ENCODE measurements at places on chromosomes 16 and 17.

DNA sequence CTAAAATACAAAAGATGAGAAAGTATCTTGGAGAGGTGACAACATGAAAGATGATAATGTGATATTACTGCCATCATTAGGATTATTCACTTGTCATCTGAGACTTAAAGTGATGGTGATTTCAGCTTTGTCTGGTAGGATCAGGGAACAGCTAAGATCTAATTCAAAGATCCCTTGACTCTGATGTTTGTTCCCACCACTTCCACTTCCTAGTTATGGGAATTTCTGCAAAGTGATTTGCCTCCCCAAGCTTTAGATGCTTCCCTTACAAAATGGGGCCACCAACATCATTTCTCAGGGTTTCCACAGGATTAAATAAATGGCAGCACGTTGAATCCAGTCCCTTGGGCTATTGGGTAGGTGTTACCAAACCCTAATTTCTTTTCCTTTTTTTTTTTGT, 550.8 kb upstream of the CDH5 start:
- DNase-seq: no peak

- no peak for DNase-seq
Observed at GRCh38 chr17:50157891-50158290, 7.4 kb upstream of the PPP1R9B start.

DNA sequence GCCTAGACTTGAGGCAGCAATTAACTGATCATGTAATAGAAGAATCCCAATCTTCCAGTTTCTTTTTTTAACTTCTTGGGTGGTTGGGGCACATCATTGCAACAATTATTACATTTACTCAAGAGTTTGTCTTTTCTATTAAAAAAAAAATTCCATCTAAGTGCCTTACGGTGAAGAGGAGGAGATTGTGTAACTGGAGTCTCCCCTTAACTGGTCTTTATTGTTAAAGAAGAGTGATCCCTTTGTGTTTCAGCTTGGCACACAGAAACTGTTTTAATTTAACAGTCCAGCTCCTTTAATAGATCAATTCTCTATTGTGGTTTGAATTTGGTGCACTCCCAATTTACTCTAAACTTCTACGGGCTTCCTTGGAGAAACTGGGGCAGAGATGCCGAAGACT, 75.2 kb downstream of the FTO start:
- no peak for DNase-seq

DNA sequence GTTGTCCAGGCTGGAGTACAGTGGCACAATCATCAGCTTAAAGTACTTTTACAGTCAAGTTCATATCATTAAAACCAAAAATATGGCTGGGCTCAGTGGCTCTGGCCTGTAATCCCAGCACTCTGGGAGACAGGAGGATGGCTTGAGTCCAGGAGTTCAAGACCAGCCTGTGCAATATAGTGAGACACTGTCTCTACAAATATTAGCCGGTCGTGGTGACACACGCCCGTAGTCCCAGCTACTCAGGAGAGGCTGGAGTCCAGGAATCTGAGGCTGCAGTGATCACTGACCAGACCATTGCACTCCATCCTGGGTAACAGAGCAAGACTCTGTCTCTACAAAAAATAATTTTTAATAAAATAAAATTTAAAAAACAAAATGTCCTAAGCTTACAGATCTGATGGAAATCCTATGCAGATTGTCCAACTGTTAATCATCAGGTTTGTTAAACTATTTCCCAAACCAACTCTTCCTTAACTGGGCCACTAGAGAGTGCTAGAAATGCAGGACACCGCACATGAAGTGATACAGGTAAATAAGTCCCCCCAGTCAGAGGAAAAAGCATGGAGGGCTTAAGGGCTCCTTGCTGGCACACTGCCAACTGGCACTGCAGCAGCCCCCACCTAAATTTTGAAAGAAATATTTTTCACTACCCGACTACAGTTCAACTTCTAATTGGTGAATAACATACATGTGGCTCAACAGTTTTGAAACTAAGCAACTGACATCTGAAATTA, 2.8 kb downstream of the USP22 start:
- DNase-seq: no peak

DNA sequence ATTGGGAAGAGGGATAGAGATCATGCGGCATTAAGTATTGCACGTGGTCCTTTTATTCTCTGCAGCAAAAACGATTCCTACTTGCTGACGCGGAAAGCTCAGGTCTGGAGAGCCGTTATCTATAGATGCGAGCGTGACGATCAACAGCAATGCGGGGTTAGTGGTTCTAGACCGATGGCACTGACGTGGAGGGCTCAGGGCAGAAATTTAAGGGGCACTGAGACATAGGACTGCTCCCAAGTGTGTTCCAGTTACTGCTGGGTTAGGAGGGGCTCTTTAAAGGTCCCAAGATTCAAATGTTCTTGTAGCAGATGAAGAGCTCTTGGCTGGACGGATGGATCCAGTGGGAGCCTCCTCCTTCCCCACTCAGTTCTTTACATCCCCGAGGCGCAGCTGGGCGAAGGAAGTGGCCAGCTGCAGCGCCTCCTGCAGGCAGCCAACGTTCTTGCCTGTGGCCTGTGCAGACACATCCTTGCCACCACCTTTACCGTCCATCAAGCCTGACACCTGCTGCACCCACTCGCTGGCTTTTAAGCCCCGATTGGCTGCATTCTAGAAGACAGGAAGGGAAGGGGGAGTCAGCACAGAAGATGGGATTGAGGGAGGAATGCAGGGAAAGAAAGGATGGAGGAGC, 732 bp upstream of the EXOSC6 start:
- no peak for DNase-seq

DNA sequence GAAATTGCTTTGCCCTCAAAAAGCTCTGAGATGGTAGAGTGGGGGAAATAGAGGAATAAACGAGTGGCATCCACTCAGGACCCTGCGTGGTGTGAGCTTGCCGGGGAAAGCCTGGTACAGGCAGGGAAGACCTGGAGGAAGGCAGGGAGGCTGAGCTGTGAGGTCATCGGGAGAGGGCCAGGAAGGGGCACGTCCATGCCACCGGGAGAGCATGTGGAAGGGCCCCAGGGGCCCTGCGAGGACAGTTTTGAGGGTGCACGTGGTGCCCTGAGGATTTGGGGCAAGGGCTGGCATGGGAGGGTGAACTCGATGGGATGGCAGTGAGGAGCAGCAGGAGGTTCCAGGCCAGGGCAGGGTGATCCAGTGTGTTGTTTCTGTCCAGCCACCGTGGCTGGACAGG, 56.3 kb upstream of the CBFA2T3 start:
- no peak for DNase-seq

DNA sequence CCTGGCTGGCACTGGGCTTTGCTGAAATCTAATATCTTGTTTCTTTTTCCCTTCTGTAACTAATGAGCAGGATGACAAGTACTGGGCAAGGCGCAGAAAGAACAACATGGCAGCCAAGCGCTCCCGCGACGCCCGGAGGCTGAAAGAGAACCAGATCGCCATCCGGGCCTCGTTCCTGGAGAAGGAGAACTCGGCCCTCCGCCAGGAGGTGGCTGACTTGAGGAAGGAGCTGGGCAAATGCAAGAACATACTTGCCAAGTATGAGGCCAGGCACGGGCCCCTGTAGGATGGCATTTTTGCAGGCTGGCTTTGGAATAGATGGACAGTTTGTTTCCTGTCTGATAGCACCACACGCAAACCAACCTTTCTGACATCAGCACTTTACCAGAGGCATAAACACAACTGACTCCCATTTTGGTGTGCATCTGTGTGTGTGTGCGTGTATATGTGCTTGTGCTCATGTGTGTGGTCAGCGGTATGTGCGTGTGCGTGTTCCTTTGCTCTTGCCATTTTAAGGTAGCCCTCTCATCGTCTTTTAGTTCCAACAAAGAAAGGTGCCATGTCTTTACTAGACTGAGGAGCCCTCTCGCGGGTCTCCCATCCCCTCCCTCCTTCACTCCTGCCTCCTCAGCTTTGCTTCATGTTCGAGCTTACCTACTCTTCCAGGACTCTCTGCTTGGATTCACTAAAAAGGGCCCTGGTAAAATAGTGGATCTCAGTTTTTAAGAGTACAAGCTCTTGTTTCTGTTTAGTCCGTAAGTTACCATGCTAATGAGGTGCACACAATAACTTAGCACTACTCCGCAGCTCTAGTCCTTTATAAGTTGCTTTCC, 56.0 kb downstream of the HLF start:
- no peak for DNase-seq
